ENCODE measurements at places on chromosomes 6 and 20. TPM values are rescaled to one million over a fixed set of nuclear protein-coding genes. Genes with fewer than 3 reads are reported as not detected.

DNA sequence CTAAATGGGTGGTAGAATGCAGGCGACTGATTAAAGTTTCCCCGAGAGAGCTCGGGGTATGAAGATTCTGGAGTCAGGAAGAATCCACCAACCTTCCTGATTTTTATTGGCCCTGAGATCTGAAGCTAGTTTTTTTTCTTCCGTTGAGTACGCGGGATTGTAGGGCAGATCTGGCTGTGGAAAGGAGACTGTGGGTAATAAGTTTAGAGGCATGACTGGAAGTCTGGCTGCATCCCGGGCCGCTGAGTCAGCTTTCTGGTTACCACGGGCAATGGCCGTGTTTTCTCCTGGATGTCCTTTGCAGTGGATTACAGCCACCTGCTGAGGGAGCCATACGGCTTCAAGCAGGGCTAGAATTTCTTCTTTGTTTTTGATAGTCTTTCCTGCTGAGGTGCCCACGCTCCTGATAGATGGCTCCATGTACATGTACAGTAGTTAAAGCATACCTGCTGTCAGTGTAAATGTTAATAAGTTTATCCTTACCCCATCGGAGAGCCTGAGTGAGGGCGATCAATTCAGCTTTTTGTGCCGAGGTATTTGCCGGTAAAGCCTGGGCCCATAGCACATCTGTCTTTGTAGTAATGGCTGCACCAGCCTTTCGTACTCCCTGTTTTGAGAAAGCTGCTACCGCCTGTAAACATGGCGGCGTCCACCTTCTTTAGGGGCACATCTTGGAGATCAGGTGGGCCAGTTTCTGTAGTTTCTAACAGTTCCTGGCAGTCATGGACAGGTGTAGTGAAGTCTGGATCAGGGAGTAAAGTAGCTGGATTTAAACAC is 154.0 kb downstream of the TRIM27 start:
- H3K4me3 ChIP-seq = no peak overlapping the region
- H3K27ac ChIP-seq = no peak overlapping the region
- peaks cover 92% of the 10 kb centered on the region for H3K27me3 ChIP-seq
- peaks cover 10% of the 10 kb centered on the region for H3K36me3 ChIP-seq

DNA sequence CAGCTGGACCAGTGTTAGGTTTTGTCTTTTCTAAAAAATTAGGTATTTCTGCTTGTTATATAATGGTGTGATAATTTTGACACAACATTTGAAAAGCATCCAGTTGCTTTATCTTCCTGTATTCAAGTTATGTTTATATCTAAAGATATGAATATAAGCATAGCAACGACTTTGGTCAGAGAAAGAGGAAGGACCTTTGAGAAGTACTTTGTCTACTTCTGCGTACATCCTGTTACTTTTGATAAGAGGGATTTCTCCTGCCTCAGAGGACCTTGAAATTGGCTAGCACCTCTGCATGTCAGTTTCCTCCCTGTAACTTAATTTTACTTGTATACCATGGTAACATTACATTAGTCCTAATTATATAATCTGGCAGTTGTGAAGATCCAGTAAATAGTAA is 24.8 kb downstream of the PHF20 start:
- no peak overlapping the region for H3K27ac ChIP-seq
- no peak for DNase-seq
- H3K36me3 ChIP-seq = peaks cover 29% of the 10 kb centered on the region
- H3K4me1 ChIP-seq = peaks cover 13% of the 10 kb centered on the region
- H3K4me3 ChIP-seq = no peak overlapping the region

DNA sequence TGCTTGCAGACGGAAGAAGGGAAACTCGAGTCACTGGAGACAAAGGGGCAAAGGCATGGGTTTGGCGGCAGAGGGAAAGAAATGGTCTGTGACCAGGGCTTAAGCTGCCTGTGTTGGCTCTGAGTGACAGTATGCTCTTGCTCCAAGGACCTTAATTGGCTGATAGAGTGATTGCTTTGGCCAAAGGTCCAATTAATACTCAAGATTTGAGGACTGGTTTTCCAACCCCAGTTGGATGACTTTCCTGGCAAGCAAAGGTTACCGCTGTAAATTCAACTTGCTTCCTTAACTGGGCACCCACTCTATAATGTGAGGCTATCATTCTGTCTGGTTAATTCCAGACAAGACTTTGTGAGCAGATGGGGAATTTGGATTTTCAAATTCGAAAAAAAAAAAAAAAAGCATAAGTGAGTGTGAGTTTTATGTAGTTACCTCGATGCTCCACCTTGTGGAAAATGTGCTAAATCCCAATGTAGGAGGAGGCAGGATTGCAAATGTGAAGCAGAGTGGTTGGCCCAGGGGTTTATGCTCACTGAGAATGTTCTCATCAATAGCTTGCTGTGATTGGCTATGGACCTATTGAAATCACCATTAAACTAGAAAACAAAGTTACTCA is 150.7 kb upstream of the GMDS start:
- no peak overlapping the region for H3K4me3 ChIP-seq
- no peaks in the 10 kb centered on the region for H3K4me1 ChIP-seq
- H3K27me3 ChIP-seq = no peaks in the 10 kb centered on the region

- DNase-seq = peak; percentile 74
- H3K4me1 ChIP-seq = peaks cover 36% of the 10 kb centered on the region
- peaks cover 51% of the 10 kb centered on the region for H3K36me3 ChIP-seq
- H3K27ac ChIP-seq = peak overlapping the region; percentile 96
These were observed 585 bp downstream of the PIM1 start for GRCh38 chr6:37170273-37171200.

- peak overlapping the region; percentile 84 for H3K4me3 ChIP-seq
- no peak for DNase-seq
- peak overlapping the region; percentile 96 for H3K27ac ChIP-seq
- H3K36me3 ChIP-seq = peaks cover 8% of the 10 kb centered on the region
- no peaks in the 10 kb centered on the region for H3K27me3 ChIP-seq
- H3K4me1 ChIP-seq = peaks cover 59% of the 10 kb centered on the region
These were observed 2.7 kb downstream of the HIVEP2 start for GRCh38 chr6:142942238-142942637.

DNA sequence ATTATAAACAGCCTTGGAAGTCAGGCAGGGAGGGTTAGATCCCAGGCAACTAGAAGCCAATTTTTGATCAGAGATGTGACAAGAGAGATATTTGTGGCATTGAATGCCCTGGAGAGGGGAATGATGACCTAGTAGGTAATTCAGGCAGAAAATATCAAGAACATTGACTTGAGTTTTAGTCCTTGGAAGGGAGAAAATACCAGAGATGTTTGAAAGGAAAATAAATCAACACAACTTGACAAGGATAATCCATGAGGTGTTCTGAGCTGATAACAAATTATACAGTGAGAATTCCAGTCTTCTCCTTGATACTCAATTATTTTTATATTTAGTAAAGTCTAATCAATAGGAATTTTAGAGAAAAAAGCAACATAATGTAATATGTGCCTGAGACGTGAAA is 10.6 kb upstream of the MARCKS start:
- no peaks in the 10 kb centered on the region for H3K36me3 ChIP-seq
- H3K4me3 ChIP-seq = no peak overlapping the region
- no peaks in the 10 kb centered on the region for H3K4me1 ChIP-seq
- peaks cover 28% of the 10 kb centered on the region for H3K27me3 ChIP-seq

DNA sequence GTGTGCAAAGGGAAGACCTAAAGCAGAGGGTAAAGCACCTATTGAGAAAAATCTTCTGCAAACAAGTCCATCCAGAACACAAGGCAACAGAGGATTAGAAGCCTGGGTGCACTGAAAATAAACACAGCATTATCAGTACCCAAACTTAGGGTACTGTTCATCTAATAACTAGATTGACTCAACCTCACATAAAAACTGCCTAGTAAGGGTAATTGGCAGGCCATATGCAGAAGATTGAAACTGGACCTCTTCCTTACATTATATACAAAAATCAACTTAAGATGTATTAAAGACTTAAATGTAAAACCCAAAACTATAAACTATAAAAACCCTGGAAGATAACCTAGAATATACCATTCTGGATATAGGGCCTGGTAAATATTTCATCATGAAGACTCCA is 91.2 kb upstream of the SIRPG start:
- no peak overlapping the region for H3K27ac ChIP-seq
- no peaks in the 10 kb centered on the region for H3K4me1 ChIP-seq
- H3K27me3 ChIP-seq = peaks cover 14% of the 10 kb centered on the region
- no peak for DNase-seq
- H3K4me3 ChIP-seq = no peak overlapping the region

DNA sequence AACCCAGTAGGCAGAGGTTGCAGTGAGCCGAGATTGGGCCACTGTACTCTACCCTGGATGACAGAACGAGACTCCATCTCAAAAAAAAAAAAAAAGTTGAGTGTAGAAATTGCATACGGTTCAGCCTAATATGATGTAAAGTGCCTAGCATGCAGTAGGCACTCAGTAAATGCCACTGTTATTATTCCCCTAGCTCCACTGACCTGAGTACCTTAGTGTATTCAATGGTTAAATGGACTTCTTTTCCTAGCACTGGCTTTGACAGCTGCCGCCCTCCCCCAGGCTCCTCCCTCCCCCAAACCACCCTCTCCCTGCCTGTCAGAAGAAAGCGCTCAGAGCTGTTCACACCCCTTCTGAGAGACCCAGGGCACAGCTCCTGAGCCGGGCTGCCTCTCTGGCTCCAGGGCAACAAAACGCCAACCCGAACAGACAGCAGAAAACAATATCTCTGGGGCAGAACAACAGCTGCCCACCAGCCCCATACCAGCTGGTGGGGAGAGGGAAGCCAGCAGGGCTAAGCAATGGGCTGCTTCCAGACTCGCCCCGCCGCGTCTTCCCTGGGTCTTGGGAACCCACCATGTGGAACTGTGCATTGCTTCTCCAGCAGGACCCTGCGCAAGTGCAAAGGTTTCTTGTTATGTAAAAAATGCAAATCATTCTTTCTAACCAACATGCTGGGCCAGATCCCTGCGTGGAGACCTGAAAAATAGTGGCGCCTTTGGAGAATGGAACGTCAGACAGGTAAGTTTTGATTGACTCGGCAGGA is 4.5 kb downstream of the CPNE5 start:
- peaks cover 6% of the 10 kb centered on the region for H3K4me1 ChIP-seq
- no peak overlapping the region for H3K27ac ChIP-seq
- H3K36me3 ChIP-seq = no peaks in the 10 kb centered on the region
- H3K27me3 ChIP-seq = peaks cover 43% of the 10 kb centered on the region
- no peak for DNase-seq

DNA sequence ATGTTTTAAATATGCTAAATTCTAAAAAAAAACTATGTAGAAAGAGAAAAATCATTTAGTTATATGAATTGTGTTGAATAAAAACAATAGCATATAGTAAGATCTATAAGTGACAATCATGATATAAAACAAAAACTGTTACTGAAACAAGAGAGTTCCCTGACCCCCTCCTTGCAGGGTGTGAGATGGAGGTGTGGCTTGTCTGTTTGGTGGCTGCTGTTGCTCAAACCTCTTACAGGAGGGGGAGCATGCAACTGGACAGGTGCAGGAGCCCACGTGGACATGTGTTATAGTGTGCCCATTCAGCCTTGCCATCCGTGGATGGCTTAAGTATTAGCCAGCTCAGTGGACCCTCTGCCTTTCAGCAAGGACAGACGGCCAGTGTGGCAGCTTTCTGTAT is 206.7 kb downstream of the MOXD1 start:
- no peak overlapping the region for H3K4me3 ChIP-seq
- H3K27me3 ChIP-seq = peaks cover 2% of the 10 kb centered on the region
- H3K36me3 ChIP-seq = no peaks in the 10 kb centered on the region
- no peaks in the 10 kb centered on the region for H3K4me1 ChIP-seq
- no peak overlapping the region for H3K27ac ChIP-seq
- DNase-seq = no peak

DNA sequence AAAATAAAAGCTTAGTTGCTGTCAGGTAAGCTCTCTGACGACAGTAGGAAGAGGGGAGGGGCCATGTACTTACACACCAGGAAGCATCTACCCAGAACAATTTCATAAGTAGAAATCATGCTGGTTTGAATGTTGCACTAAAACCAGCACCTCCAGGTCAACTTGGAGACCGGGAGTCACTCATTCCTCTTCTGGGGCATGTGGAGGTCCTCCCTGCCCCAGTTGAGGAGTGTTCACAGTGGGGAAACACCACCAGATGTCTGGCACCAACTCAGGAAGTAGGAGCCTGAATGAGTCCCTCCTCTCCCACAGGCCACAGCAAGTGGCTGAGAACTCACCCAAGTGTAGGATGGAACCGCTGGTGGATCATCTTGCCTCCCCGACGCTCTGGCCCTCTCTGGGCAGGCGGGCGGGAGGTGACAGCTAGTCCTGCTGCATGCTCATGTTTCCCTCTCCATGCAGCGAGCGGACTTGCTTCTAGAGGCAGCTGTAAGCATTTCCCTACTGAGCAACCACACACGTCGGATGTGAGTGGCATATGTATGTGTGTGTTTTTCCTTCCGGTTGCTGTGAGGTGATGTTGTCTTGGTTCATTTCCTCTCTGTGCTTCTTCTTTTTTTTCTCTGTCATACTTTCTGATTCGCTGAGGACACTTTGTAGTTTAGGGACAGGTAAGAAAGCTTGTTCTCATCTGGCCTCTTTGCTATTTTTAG is 149.5 kb upstream of the NEDD9 start:
- H3K36me3 ChIP-seq = peaks cover 40% of the 10 kb centered on the region
- H3K4me3 ChIP-seq = peak overlapping the region; percentile 83
- H3K27ac ChIP-seq = peak overlapping the region; percentile 94
- peaks cover 66% of the 10 kb centered on the region for H3K4me1 ChIP-seq
- peak; percentile 89 for DNase-seq
- no peaks in the 10 kb centered on the region for H3K27me3 ChIP-seq

GRCh38 chr6:111038534-111039252 is 48.6 kb upstream of the SLC16A10 start:
- H3K36me3 ChIP-seq = no peaks in the 10 kb centered on the region
- H3K4me3 ChIP-seq = no peak overlapping the region
- DNase-seq = no peak
- no peak overlapping the region for H3K27ac ChIP-seq
- H3K4me1 ChIP-seq = peaks cover 5% of the 10 kb centered on the region
- peaks cover 28% of the 10 kb centered on the region for H3K27me3 ChIP-seq

GRCh38 chr20:59232618-59233017 is 67.8 kb upstream of the EDN3 start:
- no peak for DNase-seq
- no peaks in the 10 kb centered on the region for H3K27me3 ChIP-seq
- H3K4me3 ChIP-seq = no peak overlapping the region
- peaks cover 12% of the 10 kb centered on the region for H3K4me1 ChIP-seq

- H3K4me3 ChIP-seq = no peak overlapping the region
- peaks cover 2% of the 10 kb centered on the region for H3K36me3 ChIP-seq
- no peak for DNase-seq
- no peak overlapping the region for H3K27ac ChIP-seq
These were observed 14.9 kb upstream of the MATN4 start for GRCh38 chr20:45322952-45323383.

GRCh38 chr6:107115695-107116327 is 496 bp upstream of the BEND3 start:
- peaks cover 18% of the 10 kb centered on the region for H3K27me3 ChIP-seq
- peak overlapping the region; percentile 54 for H3K27ac ChIP-seq
- peak; percentile 43 for DNase-seq

DNA sequence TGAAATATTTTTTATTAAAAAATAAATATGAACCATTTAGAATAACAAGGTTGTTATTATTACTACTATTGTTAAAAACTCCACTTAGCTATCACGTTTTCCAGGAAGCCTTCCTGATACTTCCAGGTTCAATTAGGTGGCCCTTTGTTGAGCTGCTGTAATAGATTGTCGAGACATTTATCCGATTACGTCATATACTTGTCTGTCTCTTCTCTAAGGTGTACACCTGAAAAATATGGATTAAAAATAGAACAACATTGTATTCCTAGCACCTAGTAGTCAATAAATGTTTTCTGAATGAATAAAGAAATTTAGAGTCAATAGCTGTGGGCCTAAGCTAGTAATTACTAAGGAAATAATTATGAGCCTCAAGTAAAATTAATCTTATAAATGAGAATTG is 359.6 kb downstream of the RNF144B start:
- H3K27ac ChIP-seq = no peak overlapping the region
- H3K27me3 ChIP-seq = no peaks in the 10 kb centered on the region
- no peak for DNase-seq
- H3K36me3 ChIP-seq = no peaks in the 10 kb centered on the region
- no peak overlapping the region for H3K4me3 ChIP-seq
- H3K4me1 ChIP-seq = no peaks in the 10 kb centered on the region

Gene CRIP3
- 0.50 TPM for total RNA-seq

Gene TNXB
- 5.5 TPM for total RNA-seq

Gene RAET1E
- not detected for total RNA-seq

Gene SMIM28
- not detected for total RNA-seq

Measured in activated CD8-positive, alpha-beta memory T cell treated with anti-CD3 and anti-CD28 coated beads, Interleukin-2, amount 10 ng/mL, durations not matched to agents 7 days and 5 days (primary cell).